ENCODE measurements at places on chromosomes 2 and 18.

GRCh38 chr2:75533135-75533534 lies 27.6 kb downstream of the EVA1A start:
- no peak for DNase-seq

GRCh38 chr2:214244847-214245246 lies 166.0 kb upstream of the VWC2L start:
- DNase-seq = no peak

GRCh38 chr2:21251216-21251980 lies 127.6 kb downstream of the TDRD15 start:
- DNase-seq = no peak

DNA sequence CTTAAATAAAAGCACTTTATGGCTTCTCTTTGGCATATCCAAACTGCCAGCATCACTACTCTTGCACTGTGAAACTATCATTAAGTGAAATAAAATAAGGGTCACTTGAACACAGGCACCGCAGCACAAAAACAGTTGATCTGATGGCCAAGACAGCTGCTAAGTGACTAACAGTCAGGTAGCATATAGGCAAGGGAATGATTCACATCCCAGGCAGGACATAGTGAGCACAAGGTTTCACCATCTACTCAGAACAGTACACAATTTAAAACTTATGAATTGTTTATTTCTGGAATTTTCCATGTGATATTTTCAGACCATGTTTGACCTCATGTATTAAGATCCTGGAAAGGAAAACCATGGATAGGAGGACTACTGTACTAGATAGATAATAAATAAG lies 214.2 kb downstream of the MREG start:
- DNase-seq = peak; percentile 55

DNA sequence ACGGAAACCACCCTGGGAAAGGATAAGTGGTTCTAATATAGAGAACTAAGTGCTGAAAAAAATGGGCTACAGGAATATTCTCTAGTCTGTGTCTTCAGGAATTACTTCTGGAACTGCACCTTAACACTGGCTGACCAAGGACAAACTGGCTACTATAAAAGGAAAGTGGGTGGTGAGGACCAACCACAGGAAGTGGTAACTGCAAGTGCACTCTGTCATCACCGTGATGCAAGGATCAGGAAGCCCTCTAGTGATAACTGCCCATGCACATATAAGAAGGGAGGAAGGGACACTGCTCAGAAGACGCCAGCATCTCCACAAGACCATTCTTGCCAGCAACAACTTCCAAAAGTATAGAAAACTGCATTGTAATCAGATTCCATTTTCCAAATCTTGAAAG lies 424.4 kb upstream of the RGPD4 start:
- DNase-seq = no peak

- DNase-seq = peak; percentile 70
Observed at GRCh38 chr2:241410739-241411176, 54.7 kb downstream of the FARP2 start.

- DNase-seq = peak; percentile 51
Observed at GRCh38 chr2:119647440-119648169, 31.4 kb upstream of the TMEM177 start.

GRCh38 chr2:204313256-204313655 lies 232.0 kb upstream of the PARD3B start:
- DNase-seq = no peak
